Activated CD4-positive, alpha-beta T cell treated with anti-CD3 and anti-CD28 coated beads, Interleukin-2, amount 50 U/mL, for 1 hour (primary cell): ENCODE measurements at places on chromosomes 6 and 20.

DNA sequence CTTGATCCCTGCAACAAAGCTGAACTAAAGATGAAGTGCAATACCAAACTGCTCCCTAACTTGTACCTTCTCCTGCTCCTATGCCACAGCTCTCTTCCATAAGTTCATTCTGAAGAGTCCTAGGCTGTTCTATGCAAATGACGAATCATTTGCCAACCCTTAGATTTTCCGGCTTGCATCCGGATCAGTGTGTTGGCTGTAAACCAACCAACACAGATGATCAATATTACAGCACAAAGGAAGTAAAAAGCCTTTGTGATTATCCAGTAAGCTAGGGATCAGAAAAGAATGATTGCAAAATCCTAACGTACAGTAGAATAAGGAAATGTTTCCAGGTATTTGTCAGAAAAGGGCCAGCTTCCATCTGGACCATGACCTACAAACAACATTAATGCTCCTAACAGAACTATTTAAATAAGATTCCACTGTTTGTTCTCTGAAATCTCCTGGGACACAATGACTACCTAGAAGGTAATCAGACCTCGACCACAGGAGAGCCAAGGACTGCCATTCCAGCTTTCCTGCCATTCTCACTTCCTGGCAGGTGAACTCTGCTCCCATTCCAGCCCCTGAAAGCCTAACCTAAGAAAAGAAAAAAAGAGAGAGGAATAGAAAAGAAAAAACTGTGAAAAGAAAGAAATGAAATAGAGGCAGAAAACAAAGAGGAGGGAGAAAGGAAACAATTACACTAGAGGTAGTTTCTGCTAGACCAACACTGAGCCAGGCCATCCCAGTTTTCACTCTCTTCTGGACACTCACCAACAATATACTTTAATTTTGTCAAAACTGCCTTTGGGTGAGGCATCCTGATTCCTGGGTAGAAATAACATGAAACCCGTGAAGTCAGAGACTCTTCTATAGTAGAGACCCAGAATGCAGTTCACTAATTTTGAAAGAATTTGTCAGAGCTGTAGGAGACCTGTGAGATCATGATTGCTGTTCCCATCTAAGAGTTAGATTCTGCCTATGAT, 19.7 kb downstream of the GMDS start:
- DNase-seq, result no peak

DNA sequence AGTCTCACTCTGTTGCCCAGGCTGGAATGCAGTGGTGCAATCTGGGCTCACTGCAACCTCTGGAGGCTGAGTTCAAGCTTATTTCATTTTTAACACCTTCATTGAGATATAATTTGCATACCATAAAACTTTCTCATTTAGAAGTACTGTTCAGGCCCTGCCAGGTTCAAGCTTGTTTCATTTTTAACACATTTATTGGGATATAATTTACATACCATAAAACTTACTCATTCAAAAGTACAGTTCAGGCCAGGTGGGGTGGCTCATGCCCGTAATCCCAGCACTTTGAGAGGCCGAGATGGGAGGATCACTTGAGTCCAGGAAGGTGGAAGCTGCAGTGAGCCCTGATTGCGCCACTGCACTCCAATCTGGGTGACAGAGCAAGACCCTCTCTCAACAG, 5.5 kb downstream of the OR2B6 start:
- no peak for DNase-seq

- DNase-seq, result no peak
Observed at GRCh38 chr6:161074496-161075121, 83.0 kb downstream of the MAP3K4 start.

- no peak for DNase-seq
Observed at GRCh38 chr6:88050140-88050818, 2.6 kb downstream of the SPACA1 start.

DNA sequence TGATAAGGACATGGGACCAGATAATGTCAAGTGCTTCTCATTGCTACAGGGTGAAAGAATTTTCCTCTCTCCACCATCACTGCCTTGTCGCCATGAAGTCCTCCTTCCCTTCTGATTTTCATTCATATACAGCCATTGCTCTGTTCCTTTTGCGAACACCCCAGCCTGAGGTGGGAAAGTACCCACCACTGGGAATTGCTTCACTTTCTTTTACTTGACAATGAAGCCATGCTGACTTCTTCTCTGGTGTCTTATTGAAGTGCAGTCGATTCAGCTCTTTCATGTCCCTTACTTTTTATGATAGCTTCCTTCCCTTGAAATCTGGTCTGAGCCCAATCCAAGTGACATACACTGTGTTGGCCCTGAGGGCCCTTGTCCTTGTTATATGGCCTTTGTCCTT, 16.2 kb downstream of the DAAM2 start:
- DNase-seq, result no peak
